ENCODE measurements at places on chromosomes 1 and 21.

DNA sequence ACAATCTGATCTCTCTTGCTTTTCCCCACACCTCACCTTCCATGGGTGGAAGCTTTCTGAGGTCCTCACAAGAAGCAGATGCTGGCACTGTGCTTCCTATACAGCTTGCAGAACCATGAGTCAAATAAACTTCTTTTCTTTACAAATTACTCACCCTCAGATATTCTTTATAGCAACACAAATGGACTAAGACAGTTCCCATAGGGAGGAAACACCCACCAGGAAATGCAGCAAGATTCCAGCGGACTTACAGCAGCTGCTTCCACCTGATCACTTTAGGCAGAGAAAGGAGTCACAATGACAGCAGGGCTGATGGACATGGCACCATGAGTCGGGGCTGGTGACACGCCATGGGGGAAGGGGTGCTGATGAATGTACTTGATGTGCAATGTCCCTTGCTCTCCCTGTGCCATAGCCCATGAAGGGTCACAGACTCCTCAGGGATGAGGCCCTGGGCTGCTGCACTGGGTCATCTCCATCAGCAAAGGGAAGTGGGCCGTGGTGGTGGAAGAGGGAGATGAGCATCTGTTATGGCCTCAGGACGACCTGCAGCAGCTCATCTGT lies 53.9 kb downstream of the PRSS38 start:
- DNase-seq = no peak

- no peak for DNase-seq
These were observed 105.2 kb downstream of the ACBD6 start for GRCh38 chr1:180397175-180397574.

DNA sequence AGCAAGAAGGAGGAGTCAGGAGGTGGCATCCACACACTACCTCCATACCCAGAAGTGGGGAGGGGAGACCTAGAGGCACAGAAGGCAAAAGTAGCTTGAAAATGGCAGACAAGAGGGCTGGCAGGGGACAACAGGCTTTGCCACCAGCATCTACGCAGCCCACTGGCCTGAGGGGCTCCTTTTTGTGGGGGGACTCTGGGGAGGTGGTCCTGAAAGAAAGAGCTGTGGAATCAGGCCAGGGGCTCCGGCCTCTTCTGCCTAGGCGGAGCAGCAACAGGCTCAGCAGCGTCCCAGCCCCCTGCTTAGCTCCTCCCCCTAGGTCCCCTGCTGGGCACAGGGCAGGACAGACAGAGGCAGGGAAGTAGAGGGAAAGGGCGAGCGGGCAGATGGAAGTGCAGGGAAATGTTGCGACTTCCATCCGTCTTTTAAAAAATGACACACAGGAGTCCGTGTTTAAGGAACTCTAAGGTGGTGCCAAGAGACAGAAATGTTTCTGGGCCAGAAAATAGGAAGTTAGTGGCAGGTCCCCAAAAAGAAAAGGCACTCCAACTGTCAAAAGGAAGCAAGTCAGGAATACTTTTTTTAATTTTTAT lies 10.0 kb upstream of the LEFTY2 start:
- DNase-seq = no peak

GRCh38 chr1:212955961-212956620 lies 5.8 kb downstream of the VASH2 start:
- DNase-seq = no peak

GRCh38 chr1:51380936-51381335 lies 50.6 kb upstream of the TTC39A start:
- no peak for DNase-seq

- no peak for DNase-seq
These were observed 38.2 kb downstream of the TP73 start for GRCh38 chr1:3690282-3691065.

DNA sequence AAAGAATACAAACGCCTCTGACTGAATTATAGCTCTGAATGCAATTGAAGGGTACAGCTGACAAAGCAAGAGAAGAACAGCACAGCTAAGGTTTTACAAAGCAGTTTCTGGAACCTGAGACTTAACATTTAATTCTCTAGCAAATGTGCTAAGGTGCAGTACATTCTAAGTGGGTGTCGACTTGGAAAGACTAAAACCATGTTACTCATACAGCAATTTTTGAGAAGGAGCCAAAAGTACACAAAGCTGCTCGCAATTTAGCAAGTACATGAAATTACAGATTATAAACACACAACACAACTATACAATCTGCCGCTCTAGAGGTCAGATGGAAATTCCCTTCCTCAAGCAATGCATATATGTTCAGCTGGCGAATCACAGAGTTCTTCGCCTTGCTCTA lies 121.9 kb downstream of the TIAM1 start:
- no peak for DNase-seq

GRCh38 chr1:1137256-1138045 lies 21.6 kb upstream of the C1orf159 start:
- no peak for DNase-seq

- DNase-seq = no peak
These were observed 18.1 kb upstream of the PSMA5 start for GRCh38 chr1:109444346-109444745.

DNA sequence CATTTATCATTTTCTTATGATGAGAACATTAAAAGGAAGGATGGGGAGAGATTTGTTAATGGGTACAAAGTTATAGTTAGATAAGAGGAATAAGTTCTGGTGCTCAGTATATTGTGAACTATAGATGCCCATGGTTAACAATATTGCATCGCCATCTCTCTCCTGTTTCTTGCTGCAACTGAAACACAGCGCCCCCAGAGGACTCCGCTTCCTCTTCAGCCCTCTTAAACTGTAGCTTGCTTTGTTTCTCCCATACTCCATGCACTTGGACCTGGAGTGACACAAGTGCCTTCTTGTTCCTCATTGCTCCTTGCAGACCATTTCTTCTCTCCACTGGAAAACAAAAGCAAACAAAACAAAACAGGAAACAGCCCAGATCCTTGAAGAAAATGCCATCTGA lies 70.1 kb upstream of the NTPCR start:
- DNase-seq = no peak

GRCh38 chr21:38395581-38395980 lies 102.7 kb downstream of the ERG start:
- DNase-seq = no peak

DNA sequence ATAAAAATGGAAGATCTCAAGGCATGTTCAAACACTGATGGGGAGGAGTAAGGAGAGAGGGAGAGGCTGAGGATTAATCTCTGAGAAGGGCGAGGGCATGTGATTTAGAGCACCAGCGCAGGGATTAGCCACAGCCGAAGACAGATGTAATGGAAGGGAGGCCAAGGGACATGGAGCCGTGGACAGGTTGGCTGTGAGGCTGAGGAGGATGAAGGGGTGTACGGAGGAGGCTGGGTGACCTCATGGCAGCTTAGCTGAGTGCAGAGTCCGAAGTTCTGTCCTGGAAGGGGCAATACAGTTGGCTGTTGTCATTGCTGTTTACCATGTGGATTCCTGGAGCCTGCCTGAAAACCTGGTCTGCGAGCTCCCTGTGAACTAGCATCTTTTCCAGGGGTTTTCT lies 342.8 kb downstream of the RPS6KC1 start:
- no peak for DNase-seq

DNA sequence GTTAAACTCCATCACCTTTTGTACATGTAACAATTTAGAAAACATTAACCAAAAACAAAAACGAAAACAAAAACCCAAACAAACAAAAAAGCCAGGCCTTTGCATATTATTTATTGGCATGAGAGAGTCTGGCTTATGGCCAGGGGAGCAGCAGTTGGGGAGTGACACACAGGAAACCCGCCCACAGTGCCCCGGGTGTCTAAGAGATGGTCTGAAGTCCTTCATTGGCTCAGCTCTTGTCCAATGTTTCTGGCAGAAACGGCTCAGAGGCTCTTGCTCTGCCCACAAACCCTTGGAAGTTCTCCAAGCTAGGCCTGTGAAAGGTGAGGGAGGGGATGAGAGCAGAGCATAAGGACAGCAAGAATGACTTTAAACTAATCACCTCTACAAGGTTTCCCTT lies 131.5 kb downstream of the CNIH3 start:
- no peak for DNase-seq

DNA sequence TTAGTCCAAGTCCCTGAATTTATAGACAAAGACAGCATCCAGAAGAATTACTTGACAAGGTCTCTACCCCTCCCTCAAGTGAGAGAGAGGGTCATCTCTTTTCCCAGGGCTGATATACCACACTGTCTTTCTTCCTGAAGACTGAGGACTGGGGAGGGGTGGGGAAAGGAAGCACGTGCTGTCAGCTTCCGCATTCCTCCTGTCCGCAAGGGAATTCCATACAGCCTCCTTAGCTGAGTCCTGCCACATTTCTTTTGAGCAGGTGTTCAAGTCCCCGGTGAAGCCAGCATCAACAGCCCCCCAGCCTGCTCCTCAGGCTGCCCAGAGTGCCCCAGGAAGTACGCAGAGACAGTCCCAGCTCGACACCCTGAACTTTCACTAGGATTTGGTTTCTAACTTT lies 34.2 kb downstream of the PCAT6 start:
- no peak for DNase-seq

- no peak for DNase-seq
These were observed 25.8 kb upstream of the KIF21B start for GRCh38 chr1:201049248-201049831.

DNA sequence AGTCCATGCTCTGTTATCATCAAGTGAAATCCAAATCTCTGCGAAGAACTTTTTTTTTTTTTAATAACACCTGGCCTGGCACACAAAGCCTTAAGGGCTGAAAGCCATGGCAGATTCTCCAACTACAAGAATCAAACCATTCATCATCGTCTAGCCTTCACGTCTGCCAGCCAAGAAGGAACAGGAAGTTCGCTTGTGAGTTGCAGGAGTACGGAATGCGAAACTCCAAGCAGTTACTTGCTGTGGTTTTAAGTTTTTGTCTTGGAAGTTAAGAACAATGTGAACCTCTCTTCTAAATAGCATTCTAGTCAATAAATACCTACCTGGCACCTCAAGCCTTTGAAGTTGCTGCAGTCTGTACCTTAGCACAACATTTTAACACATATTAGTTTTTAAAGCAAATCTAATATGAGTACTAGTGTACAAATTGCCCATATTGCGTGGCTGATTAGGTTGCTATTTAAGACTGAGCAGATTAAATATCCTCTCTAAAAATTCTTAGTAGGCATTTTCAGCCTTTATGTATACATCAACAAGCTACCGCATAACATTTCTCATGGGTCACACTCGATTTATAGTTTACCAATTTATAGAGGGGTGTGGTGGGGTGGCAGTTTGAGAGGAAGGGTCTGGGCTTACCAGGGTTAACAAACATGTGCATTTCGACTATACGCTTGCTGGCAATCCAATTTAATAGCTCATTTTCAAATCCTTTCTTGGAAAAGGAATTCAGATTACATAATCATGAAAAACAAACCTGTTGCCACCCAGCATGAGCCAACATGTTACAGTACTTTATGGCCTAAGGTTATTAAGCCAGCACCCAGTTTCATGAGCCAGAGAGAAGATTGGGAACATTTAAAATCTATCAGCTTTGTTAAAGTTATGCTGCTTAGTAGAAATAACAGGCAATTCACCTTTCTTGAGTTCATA lies 22.2 kb upstream of the PTPN14 start:
- no peak for DNase-seq

- no peak for DNase-seq
These were observed 49.0 kb upstream of the ASB17 start for GRCh38 chr1:75980972-75981897.

- DNase-seq = no peak
These were observed 1.4 kb downstream of the RIPK4 start for GRCh38 chr21:41765420-41765821.

- DNase-seq = no peak
These were observed 41.9 kb downstream of the NGF start for GRCh38 chr1:115295904-115296696.

DNA sequence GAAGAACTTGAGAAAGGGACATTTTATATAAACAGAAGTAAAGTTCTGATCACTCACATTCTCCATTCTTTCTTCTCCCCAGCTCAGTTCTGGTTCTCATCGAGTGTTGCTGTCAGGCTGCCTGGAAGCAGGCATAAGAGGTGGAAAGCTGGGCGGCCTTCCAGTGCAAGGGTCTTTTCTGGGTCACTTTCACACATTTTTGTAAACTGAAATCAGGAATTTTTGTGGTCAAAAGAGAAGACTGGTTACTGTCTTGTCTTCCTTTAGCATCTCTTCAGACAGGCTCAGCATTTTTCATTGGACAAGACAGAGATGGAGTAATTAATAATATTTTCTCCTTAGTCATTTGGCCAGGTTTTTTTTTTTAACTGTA lies 93.7 kb downstream of the CTH start:
- DNase-seq = no peak

- no peak for DNase-seq
These were observed 371 bp upstream of the ODF2L start for GRCh38 chr1:86396498-86396890.

DNA sequence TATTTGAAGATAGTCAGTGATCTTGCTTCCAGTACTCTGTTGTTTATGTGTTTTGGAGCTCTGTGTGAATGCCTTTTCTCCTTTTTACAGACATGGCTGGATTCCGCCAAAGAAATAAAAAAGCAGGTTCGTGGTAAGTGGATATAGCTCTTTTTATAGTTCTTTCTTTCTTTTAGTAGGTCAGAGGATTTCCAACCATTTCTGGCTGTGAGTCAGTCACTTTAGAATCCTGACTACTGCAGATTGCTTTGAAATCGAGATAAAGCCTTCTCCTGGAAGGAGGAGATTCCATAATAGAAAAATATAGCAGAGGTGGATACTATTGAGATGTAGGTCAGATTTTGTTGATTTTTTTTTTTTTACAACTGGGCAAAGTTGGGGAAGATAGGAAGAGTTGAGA lies 97.4 kb downstream of the EPB41 start:
- no peak for DNase-seq

DNA sequence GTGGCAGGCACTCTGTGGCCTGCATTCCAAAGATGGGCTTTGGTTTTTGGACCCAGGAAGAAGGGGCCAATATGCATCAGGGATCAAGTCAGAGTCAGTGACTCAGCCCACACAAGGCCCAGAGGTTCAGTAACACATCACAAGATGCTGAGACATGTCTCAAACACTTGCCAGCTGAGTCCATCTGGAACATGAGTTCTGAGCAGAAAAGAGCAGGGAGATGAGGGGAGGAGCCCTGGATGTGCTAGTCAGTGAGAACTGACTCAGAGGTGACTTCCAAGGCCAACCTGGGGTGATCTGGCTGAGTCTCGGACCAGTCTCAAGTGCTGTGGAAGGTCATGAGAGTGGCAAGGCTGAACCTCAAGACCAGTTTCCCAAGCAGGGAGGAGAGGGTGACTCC lies 150.1 kb downstream of the CDC7 start:
- DNase-seq = no peak

GRCh38 chr1:54854381-54855020 lies 32.5 kb downstream of the DHCR24 start:
- no peak for DNase-seq

- DNase-seq = no peak
These were observed 51.1 kb upstream of the NTPCR start for GRCh38 chr1:232899268-232899667.

- no peak for DNase-seq
These were observed 240.9 kb downstream of the KCTD3 start for GRCh38 chr1:215807911-215808436.

DNA sequence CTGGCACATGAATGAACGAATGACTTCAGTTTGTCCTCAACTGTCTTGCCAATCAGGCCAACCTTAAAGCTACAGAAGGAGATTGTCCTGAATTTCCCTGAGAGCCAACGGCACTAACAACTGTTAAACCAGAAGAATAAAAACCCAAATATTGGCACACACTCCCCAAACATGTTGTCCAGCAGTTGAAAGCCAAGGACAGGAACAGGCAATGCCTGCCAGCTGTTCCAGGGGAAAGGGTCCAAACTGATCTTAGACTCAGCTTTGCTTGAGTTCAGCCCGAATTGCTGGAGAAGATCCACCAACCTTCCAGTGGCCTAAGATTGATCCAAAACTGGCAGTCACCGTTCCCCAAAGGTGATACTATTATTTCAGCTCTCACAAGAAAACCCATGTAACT lies 22.4 kb upstream of the AHCTF1 start:
- DNase-seq = no peak

- DNase-seq = no peak
These were observed 21.8 kb upstream of the CNIH3 start for GRCh38 chr1:224594360-224594759.

Measured in esophagus squamous epithelium (tissue), 5 donors.